Prostate gland (tissue), 2 donors: ENCODE measurements at places on chromosomes 12 and 14. TPM values are rescaled to one million over a fixed set of nuclear protein-coding genes. Genes with fewer than 3 reads are reported as not detected.

C1R gene
- 104 TPM for total RNA-seq

ZFYVE26 gene
- 33.7 TPM for total RNA-seq

BCL11B gene
- 5.4 TPM for total RNA-seq

SMOC1 gene
- total RNA-seq, result 3.7 TPM

MYO1H gene
- total RNA-seq, result 1.2 TPM

METTL25 gene
- total RNA-seq, result 16.0 TPM

GPR132 gene
- 1.4 TPM for total RNA-seq

KRT77 gene
- total RNA-seq, result 0.57 TPM

CCDC175 gene
- total RNA-seq, result not detected

AP4S1 gene
- 6.1 TPM for total RNA-seq

MYH6 gene
- 3.1 TPM for total RNA-seq

DNA sequence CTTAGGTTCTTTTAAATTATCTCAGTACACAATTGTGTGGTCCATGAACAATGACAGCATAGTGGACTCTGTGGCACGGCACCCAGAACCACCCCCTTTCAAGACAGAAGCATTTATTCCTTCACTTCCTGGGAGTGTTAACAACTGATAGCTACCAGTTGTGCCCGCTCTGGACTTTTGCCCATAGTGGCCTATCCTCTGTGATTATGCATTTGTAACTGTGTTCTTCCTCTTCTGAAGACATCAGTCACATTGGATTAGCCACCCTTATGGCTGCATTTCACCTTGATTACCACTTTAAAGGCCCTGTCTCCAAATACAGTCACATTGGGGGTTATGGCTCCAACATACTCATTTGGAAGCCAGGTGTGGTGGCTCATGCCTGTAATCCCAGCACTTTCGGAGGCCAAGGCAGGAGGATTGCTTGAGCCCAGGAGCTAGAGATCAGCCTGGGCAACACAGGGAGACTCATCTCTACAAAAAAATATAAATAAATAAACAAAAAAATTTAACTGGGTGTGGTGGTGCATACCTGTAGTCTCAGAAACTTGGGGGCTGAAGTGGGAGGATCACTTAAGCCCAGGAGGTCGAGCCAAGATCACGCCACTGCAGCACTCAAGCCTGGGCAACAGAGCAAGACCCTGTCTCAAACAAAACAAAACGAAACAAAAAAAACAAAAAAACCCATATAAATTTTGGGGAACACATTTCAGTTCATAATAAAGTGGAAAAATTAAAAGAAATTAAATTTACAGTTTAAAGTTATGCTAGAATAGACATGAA, 27.6 kb upstream of the PHC1 start:
- no peaks in the 10 kb centered on the region for H3K4me1 ChIP-seq
- DNase-seq, result no peak
- H3K36me3 ChIP-seq, result no peaks in the 10 kb centered on the region
- H3K4me3 ChIP-seq, result no peak overlapping the region
- no peaks in the 10 kb centered on the region for H3K27me3 ChIP-seq

DNA sequence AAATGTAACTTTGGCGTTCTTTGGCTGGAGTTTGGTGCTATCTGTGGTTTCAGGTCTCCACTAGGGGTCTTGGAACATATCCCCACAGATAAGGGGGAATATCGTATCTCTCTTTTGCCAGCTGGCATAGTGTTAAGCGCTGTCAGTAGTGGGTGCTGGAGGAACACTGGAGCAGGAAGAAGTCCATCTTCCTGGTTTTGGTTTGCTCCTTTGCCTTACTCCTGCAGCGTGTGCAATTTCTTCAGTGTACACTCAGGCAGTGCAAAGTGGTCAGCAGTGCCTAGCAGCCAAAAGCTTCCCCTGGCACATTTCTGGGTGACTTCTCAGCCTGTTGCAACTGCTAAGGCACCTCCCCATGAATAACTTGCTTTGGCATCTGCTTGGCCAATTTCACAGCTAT, 11.7 kb upstream of the RIPK3 start:
- no peaks in the 10 kb centered on the region for H3K27me3 ChIP-seq
- H3K27ac ChIP-seq, result no peak overlapping the region
- no peaks in the 10 kb centered on the region for H3K36me3 ChIP-seq

GRCh38 chr14:30971586-30971985, 53.9 kb upstream of the AP4S1 start:
- no peak overlapping the region for H3K27ac ChIP-seq
- H3K36me3 ChIP-seq, result no peaks in the 10 kb centered on the region
- H3K4me3 ChIP-seq, result no peak overlapping the region
- no peak for DNase-seq

- no peak for DNase-seq
- H3K27me3 ChIP-seq, result no peaks in the 10 kb centered on the region
- no peak overlapping the region for H3K4me3 ChIP-seq
- no peaks in the 10 kb centered on the region for H3K36me3 ChIP-seq
- peaks cover 11% of the 10 kb centered on the region for H3K4me1 ChIP-seq
- peak overlapping the region; percentile 80 for H3K27ac ChIP-seq
Observed at GRCh38 chr14:93056840-93057585, 58.7 kb downstream of the ITPK1 start.

DNA sequence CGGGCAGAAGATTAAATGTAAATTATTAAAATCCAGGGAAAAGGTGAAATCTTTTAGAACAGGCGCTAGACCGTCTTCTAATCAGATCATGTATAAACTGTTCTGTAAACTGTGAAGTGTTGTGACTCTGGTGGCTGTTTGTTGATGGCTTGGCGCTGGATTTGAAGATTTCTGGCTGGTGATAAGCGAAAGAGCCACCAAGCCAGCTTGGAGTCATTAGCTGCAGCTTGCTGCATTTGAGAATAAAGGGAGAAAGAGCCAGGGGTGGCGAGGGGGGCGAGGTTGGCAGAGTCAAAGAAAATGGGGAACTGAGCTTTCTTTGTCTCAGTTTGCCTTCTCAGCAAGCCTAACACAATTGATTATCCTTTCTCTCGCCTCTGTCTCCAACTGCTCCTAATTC, 8.0 kb downstream of the SYNDIG1L start:
- no peaks in the 10 kb centered on the region for H3K27me3 ChIP-seq
- no peaks in the 10 kb centered on the region for H3K4me1 ChIP-seq
- no peak overlapping the region for H3K4me3 ChIP-seq
- no peak overlapping the region for H3K27ac ChIP-seq
- H3K36me3 ChIP-seq, result no peaks in the 10 kb centered on the region

DNA sequence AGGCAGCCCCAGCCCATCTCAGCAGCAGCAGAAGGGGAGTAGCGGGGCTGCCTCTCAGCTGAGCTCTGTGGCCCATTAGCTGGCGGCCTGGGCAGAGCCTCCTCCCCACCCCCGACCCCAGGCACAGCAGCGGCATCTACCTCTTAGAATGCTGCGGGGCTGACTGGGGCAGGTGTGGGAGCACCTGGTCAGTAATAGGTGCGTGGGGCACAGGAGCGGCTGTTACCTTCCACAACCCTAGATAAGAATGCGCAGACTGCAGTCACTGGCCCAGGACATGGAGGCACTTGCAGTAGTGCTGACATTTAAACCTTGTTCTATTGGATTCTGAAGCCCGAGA, 35.6 kb downstream of the SYNE3 start:
- peaks cover 6% of the 10 kb centered on the region for H3K4me1 ChIP-seq
- H3K36me3 ChIP-seq, result no peaks in the 10 kb centered on the region
- H3K27ac ChIP-seq, result no peak overlapping the region

- no peak overlapping the region for H3K27ac ChIP-seq
- H3K27me3 ChIP-seq, result no peaks in the 10 kb centered on the region
- no peak overlapping the region for H3K4me3 ChIP-seq
- no peak for DNase-seq
- H3K36me3 ChIP-seq, result peaks cover 6% of the 10 kb centered on the region
Observed at GRCh38 chr12:57612711-57613426, 1.6 kb downstream of the ARHGEF25 start.

DNA sequence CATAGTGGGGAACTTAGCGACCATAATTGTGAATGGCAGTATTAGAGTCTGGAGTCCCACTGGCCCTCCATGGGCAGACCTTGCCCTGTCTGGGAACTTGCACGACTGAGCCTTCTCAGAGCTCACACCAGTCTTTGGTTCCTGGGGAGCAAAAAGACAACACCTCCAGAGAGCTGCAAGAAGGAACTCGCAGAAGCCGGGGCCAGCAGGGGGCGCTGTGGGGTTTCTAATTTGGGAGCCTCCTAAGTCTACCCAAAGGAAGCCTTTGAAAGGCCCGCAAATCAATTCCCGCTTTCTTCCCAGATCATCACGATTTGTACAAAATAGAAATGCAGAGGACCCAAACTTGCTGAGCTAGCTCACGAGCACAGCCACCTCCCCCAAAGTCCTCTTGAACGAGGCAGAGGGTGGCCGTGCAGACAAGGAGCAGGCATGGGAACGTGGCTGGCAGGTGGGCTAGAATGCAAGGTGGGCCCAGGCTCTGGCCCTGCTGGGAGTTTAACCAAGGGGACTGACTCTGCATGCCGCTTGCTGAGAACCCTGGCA, 46.3 kb upstream of the FBXO21 start:
- no peak overlapping the region for H3K4me3 ChIP-seq
- H3K27ac ChIP-seq, result no peak overlapping the region
- DNase-seq, result peak; percentile 84
- no peaks in the 10 kb centered on the region for H3K27me3 ChIP-seq
- H3K36me3 ChIP-seq, result no peaks in the 10 kb centered on the region

DNA sequence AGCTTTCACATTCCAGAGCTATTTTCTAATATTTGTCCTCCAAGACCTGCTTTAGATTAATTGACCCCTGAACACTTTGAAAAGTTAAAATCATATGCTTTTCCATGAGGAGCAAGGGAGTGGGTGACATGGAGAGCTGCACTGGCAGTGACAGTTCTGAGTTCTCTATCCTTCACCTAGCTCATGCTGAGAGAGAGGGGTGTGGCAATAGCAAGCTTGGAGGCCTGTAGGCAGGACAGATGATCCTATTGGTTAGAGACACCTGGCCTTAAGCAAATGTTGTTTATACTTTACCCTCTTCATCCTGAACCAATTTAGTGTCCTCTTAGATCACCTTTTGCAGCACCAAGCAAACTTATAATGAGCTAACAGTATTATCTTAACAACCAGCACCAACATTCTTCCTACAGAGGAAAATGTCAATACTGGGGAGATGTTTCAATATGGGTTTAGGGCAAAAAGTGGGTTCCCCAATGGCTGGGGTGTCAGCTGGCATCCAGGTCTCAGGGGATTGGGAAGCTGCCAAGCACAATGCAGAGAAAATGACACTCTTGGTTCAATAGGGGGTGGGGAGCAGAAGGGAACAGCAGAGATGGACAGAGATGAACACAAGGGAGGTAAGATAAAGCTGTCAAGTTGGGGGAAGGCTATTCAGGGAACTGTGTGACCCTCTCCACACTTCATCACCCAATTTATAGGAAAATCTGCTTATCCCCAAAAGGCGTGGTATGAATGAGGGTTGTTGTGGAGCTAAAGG, 37.0 kb upstream of the PPM1H start:
- no peaks in the 10 kb centered on the region for H3K36me3 ChIP-seq
- no peak overlapping the region for H3K27ac ChIP-seq
- DNase-seq, result no peak
- peaks cover 7% of the 10 kb centered on the region for H3K4me1 ChIP-seq
- H3K4me3 ChIP-seq, result no peak overlapping the region
- no peaks in the 10 kb centered on the region for H3K27me3 ChIP-seq

DNA sequence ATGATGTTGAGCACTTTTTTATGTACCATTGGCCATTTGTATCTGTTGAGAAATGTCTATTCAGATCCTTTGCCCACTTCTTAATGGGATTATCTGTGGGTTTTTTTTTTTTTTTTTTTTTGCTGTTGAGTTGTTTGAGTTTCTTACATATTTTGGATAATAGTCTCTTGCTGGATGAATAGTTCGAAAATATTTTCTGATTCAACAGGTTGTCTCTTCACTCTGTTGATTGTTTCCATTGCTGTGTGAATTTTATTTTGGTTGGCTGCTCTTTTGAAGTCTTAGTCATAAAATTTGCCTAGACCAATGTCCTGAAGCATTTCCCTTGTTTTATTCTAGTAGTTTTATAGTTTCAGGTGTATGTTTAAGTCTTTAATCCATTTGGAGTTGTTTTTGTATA, 64.5 kb downstream of the CAND1 start:
- no peak for DNase-seq
- no peaks in the 10 kb centered on the region for H3K4me1 ChIP-seq
- H3K27me3 ChIP-seq, result no peaks in the 10 kb centered on the region
- no peaks in the 10 kb centered on the region for H3K36me3 ChIP-seq
- H3K27ac ChIP-seq, result no peak overlapping the region

GRCh38 chr12:106030210-106031071, 108.3 kb downstream of the NUAK1 start:
- H3K36me3 ChIP-seq, result no peaks in the 10 kb centered on the region
- no peak overlapping the region for H3K4me3 ChIP-seq
- H3K27ac ChIP-seq, result no peak overlapping the region
- no peaks in the 10 kb centered on the region for H3K27me3 ChIP-seq

DNA sequence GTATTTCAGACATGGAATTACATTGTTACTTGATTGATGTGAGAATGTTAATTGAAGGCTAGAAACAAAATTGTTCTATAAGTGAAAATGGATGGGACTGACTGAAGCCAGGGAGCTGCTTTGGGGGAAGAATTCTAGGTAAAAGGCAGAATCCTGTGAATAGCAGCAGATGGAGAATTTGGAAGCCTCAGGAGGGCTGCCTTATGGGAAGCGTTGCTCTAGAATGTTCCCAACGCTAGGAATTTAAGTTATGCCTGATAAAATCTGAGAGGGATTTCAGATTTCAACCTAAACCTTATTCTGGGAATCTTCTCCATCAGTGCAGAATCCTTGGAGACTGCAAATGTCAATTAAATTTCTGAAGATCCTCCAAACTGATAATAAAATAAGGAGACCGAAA, 858.2 kb upstream of the FLRT2 start:
- H3K4me3 ChIP-seq, result no peak overlapping the region
- no peaks in the 10 kb centered on the region for H3K4me1 ChIP-seq
- no peaks in the 10 kb centered on the region for H3K27me3 ChIP-seq
- H3K27ac ChIP-seq, result no peak overlapping the region
- DNase-seq, result no peak

DNA sequence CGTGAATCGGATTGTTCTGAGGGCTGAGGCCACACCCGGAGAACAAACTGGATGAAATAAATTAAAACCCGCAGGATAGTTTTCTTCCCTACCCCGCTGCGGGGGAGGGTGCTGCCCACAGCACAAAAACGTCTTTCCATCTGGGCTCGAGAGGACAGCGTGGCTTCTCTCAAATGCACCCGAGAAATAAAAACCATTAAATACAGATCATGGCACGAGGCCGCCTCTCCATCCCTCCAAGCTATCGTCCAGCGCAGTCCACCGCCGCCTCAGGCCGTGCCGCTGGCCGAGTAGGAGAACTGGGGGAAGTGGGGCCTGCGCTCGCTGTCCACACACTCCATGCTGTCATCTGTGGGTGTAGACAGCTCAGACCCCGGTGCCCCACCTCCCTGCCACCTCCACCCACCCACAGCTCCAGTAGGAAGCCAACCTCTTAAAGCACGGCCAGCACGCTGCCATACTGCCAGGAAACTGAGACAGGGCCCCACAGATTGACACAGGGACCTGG, 17.2 kb downstream of the SIVA1 start:
- H3K27me3 ChIP-seq, result no peaks in the 10 kb centered on the region
- peaks cover 10% of the 10 kb centered on the region for H3K36me3 ChIP-seq
- H3K4me1 ChIP-seq, result peaks cover 16% of the 10 kb centered on the region
- H3K4me3 ChIP-seq, result no peak overlapping the region
- DNase-seq, result no peak

- no peaks in the 10 kb centered on the region for H3K27me3 ChIP-seq
- no peak overlapping the region for H3K4me3 ChIP-seq
- peaks cover 4% of the 10 kb centered on the region for H3K4me1 ChIP-seq
- DNase-seq, result peak; percentile 71
- no peak overlapping the region for H3K27ac ChIP-seq
- H3K36me3 ChIP-seq, result no peaks in the 10 kb centered on the region
Observed at GRCh38 chr12:47370421-47370820, 290.7 kb upstream of the AMIGO2 start.

- peak overlapping the region; percentile 16 for H3K4me3 ChIP-seq
- H3K4me1 ChIP-seq, result no peaks in the 10 kb centered on the region
- DNase-seq, result no peak
- H3K27me3 ChIP-seq, result no peaks in the 10 kb centered on the region
- peak overlapping the region; percentile 60 for H3K27ac ChIP-seq
Observed at GRCh38 chr14:54881761-54882401, 20.7 kb downstream of the GCH1 start.
